ENCODE measurements at places on chromosomes 1 and 21.

- DNase-seq, result no peak
Measured at GRCh38 chr1:200877010-200877409, 4.2 kb downstream of the GPR25 start.

DNA sequence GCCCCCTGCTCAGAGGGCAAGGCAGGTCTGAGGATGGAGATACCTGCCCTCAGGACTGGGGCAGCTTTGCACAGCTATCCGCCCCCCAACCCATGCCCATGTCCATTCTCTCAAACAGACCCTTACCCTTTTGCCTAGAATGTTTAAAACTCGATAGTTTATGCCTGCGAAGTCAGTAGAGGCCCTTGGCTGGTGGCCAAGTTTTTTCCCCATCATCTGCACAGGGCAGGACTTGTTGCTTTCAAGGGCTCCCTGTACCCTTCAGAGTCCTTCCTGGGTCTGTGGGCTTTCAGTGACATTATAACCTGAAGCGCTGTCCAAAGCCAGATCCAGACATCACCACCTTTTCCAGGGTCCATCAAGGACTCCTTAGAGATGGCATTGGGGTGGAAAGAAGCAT, 148.7 kb upstream of the ZNF644 start:
- no peak for DNase-seq

- DNase-seq, result no peak
Measured at GRCh38 chr1:232909752-232910151, 40.7 kb upstream of the NTPCR start.

- no peak for DNase-seq
Measured at GRCh38 chr1:68132426-68133130, 82.2 kb upstream of the DIRAS3 start.

DNA sequence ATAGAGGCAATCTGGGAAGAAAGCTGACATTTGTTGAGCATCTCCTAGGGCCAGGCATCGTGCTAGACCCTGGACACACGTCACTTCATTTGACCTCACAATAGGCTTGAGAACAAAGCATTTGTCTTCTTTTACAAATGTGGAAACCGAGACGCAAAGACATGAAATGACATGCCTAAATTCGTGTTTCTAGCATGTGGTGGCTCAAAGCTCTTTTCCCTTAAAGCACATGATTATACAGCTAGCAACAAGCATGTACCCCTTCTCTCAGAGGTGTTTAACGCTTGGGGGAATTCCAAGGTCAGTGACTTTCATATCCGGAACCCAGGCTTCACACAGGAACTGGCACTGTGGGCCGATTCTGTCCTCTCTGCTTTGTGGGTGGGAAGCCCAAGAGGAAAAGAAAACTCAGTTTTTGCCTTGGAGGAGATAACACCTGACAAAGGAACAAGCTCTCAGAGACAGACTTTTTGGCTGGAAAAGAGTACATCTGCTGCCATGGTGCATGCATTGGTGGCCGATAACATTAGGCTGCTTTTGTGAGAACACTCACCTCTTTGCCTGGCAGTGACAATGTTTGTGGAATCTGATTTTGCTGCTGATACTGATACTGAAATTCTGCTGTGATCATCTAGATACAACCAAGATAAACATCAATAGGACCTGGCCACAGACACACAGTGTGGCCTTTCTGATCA, 15.4 kb upstream of the CD2 start:
- DNase-seq, result no peak

DNA sequence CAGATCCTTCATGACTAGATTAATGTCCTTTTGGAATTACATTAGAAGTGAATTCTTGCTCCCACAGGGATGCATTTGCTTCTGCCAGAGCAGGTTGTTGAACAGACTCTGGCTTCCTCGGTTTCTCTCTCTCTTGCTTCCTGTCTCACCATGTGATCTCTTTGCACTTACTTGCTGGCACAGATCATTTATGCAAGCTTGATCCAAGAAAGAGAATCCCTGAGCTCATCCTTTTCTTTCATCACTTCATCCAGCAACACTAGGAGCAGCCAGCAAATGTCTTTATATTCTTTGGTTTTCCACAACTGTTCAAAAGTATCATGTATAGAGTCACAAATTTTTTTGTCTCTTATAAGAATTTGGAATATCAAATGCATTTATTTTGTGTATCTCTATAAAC, 313.5 kb downstream of the ZNF326 start:
- DNase-seq, result no peak

GRCh38 chr1:236465231-236465958, 58.4 kb upstream of the LGALS8 start:
- DNase-seq, result no peak

GRCh38 chr1:19872190-19872589, 10.0 kb upstream of the OTUD3 start:
- DNase-seq, result no peak

GRCh38 chr1:66366634-66367033, 167.3 kb upstream of the SGIP1 start:
- DNase-seq, result no peak

DNA sequence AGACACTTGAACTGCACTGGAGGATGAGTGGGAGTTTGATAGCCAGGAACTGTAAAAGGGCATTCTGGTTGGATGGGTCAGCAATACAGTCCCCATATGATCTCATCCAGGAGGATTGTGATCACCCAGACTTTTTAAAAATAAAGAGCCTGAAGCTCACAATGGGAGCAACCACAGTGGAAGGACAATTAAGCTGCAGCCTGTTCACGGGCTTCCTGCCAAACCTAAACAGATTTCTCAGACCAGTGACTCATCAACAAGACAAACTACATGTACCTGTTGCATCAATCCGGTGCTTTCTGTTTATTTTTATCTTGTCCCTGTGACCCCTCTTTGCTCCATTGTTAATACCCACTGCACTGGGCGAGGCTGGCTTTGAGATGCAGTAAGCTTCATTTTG, 52.3 kb downstream of the PAPPA2 start:
- DNase-seq, result no peak

DNA sequence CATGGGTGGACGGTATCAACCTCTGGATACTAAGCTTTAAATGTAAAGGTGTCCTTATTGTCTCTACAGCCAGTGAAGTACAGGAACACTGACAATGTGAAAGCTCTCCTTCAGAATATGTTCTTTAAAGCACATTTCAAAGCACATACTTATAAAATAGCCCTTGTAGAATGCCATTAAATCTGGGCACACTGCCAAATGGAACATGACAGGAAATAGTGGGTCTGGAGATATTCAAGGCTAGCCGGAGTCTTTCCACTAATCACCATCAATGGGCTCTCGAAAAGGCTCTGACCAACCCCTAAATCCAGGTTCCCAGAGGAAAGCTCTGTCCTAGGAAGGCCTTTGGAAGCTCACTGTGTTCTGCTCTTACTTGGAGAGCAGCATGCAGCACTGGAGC, 46.6 kb downstream of the PLD5 start:
- no peak for DNase-seq

DNA sequence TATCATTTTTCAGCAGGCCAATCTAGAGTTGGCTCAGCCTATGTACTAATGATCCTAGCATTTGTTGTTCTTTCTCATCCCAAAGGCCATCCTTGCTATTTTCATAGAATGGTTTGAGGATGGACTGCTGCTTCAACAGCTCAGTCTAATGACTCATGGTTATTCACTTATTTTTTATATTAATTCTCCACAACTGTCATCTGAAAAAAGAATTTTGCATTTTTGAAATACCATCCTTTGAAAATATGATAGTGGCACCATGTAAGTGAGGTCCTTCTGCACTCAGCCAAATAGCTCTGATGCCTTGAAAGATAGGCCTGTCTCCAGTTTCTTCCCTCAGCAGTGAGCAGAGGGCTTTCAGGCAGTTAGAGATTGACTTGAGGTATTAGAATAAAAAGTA, 377.5 kb downstream of the LMO4 start:
- no peak for DNase-seq

DNA sequence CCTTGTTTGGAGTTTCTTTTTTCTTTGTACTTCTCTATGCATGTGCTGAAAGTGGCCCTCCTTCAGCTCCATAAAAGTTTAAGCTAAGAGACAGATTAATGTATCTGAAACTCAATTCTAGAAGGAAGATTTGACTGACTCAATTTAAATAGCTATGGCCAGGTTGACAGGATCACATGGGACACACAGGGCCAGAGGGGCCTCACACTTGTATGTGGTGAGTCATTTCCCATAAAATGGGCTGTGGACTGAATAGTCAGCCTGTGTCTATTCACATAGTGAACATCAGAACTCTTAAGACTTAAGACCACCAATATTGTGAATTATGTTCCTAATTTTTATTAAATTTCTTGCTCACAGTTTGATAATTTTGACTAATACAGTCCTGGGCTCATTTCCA, 45.7 kb upstream of the DEPDC1 start:
- DNase-seq, result no peak

- DNase-seq, result no peak
Measured at GRCh38 chr21:43829575-43830119, 35.4 kb upstream of the AGPAT3 start.

GRCh38 chr1:52334906-52335528, 31.0 kb downstream of the CC2D1B start:
- no peak for DNase-seq

DNA sequence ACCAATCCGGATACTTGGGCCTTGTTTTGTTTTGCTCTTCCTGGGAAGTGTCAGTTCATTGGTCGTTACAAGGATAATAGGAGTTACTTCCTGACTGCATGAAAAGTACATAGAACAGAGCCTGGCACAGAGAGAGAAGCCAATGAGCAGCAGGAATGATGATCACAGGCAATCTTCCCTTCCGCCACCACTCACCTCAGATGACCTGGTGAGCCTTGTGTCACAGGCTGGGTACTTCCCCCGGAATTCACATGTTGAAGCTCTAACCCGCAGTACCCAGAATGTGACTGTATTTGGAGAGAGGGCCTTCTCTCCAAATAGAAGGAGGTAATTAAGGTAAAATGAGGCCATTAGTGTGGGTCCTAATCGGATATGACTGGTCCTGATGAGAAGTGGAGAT, 18.8 kb upstream of the GPR137B start:
- no peak for DNase-seq

Measured in suprapubic skin (tissue), 4 donors.